ENCODE measurements at places on chromosomes 2 and 18. TPM values are rescaled to one million over a fixed set of nuclear protein-coding genes. Genes with fewer than 3 reads are reported as not detected.
A peak's percentile ranks its signal among the peaks of the same experiment; 100 is the strongest.

DNA sequence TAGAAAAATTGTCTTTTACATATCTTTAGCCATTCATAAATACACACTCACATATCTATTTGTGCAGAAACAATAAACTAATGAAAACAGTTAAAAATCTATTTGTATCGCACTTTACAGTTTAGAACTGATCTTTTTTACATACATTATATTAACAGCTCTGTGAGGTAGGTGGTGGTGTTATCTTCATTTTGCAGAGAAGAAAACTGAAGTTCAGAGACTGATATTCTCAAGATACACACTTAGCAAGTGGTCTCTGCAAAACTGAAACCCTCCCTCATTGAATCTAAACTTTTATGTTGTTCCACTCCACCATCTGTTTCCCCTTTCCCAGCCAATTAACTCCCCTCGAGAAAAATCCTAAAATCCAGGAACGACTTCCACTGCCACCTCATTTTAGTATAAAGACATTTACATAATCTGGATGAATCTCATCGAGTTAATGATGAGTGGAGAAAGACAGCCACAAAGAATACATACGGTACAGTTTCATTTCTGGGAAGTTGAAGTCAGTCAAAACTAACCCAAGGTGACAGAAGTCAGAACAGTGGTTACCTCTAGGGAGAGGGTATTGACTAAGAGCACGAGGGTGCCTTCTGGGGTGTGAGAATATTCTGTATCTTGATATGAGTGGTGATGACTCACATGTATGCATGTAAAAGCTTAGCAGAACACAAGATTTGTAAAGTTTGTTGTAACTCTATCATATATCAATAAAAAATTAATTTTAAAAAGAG lies 524.2 kb upstream of the TCF4 start:
- no peak for DNase-seq

Gene DCDC2C
- total RNA-seq, result not detected

Gene C2orf81
- 9.6 TPM for total RNA-seq

- peak; percentile 33 for DNase-seq
Measured at GRCh38 chr18:59502274-59503175, 143.5 kb upstream of the LMAN1 start.

Gene CHST10
- 22.1 TPM for total RNA-seq

Gene POTEI
- total RNA-seq, result not detected

- DNase-seq, result no peak
Measured at GRCh38 chr18:22277758-22278157, 108.4 kb downstream of the GATA6 start.

DNA sequence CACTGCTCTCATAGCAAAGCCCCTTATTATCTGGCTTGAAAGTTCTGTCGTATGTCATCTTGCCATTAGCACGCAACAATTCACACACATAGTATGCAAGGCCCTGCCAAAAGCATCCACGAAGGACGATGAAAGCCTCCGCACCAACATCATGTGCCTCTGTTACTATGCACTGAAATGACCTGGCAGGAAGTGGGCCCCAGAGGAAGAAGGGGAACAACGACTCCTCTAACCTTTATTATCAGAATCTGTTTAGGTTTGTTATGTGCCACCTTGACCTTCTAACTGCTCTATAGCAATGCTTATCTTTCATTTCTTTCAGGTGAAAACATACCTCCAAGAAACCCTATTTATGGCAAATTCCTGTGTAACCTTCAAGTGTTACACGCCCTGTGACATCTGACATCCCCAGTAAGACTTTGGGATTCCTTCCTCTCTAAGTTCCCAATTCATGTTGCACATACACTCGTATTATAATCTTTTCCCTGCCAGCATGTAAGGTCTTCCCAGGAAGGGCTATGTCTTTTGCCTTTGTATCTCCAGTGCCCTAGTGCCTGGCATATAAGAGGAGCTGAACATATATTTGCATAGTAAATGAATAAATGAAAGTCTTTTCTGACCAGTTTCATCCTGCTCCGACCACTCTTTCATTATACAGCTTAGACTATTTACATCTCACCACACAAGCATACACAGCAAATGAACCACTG lies 7.0 kb upstream of the NDUFV2 start:
- DNase-seq, result no peak

Gene LOXL3
- total RNA-seq, result 0.81 TPM

DNA sequence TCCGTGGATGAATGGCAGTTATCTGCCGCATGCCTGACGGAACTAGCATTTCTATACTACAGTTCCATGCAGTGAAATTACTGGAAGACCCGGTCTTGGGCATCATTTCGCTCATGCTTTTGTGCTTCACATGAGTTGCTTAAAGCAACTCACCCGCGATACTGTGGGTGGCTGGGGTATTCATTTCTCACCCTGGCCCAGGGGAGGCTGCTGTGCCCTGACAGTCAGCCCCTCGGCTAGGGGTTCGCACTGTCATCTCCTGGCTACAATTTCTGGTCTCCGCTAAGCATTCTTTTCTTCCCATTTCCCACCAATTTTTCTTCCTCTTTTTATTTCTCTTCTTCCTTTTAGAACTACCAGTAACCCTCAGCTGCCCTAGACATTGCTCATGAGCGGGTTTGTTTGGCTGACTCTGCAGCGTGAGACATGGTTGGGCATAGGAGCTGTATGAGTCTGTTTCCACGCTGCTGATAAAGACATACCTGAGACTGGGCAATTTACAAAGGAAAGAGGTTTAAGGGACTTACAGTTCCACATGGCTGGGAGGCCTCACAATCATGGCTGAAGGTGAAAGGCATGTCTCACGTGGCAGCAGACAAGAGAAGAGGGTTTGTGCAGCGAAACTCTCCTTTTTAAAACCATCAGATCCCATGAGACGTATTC lies 16.5 kb upstream of the CNDP2 start:
- no peak for DNase-seq

Gene RGPD3
- 0.03 TPM for total RNA-seq

Gene UGT1A8
- 0.87 TPM for total RNA-seq

All from Caki2 (cell line).